Psoas muscle (tissue), 8 donors: ENCODE measurements at places on chromosomes 5 and 9. TPM values are rescaled to one million over a fixed set of nuclear protein-coding genes. Genes with fewer than 3 reads are reported as not detected.

DNA sequence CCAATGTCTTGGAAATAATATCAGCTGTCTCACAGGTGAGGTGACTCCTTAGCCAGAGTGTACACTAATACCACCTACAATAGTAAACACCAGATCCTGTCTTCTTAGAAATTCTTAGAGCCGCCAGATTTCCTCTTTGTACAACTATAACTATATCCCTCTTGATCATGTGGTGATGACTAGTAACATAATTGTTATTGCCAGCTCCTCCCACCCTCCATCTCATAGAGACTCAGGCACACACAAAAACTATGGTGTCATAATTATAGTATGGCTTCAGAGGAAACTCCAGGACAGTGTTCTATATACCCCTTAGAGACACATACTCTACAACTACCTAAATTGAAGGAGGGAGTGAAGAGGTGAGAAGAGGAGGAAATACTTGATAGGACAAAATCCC lies 33.1 kb downstream of the PGGT1B start:
- DNase-seq = no peak
- H3K4me1 ChIP-seq = no peaks in the 10 kb centered on the region
- peaks cover 2% of the 10 kb centered on the region for H3K36me3 ChIP-seq
- H3K27me3 ChIP-seq = no peaks in the 10 kb centered on the region
- H3K4me3 ChIP-seq = no peak overlapping the region

DNA sequence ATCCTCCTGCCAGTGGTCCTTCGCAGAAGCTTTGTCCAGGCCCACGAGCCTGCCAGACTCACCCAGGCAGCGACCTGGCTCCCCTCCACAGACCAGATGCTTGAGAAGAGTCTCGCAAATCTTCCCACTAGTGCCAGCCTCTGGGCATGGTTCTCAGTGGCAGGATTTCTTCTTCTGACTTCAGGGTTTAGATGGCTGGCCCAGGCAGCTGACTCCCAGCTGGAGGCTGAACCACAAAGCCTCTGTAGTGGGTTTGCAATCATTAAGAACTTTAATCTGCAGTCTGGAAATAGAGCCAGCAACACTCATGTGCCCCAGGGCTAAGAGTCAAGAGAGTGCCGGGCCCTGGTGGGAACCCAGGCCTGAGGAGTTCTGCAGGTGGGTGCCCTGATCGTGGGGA lies 90.6 kb upstream of the ICE1 start:
- no peak for DNase-seq
- H3K4me3 ChIP-seq = no peak overlapping the region
- peaks cover 23% of the 10 kb centered on the region for H3K4me1 ChIP-seq
- no peaks in the 10 kb centered on the region for H3K27me3 ChIP-seq

- H3K4me1 ChIP-seq = no peaks in the 10 kb centered on the region
- no peaks in the 10 kb centered on the region for H3K36me3 ChIP-seq
- H3K4me3 ChIP-seq = no peak overlapping the region
- no peaks in the 10 kb centered on the region for H3K27me3 ChIP-seq
- no peak for DNase-seq
- H3K27ac ChIP-seq = no peak overlapping the region
Observed at GRCh38 chr9:13082796-13083195, 196.7 kb downstream of the MPDZ start.

The TTC1 gene
- polyA plus RNA-seq = 181 TPM
